ENCODE measurements at places on chromosomes 6 and 20.

DNA sequence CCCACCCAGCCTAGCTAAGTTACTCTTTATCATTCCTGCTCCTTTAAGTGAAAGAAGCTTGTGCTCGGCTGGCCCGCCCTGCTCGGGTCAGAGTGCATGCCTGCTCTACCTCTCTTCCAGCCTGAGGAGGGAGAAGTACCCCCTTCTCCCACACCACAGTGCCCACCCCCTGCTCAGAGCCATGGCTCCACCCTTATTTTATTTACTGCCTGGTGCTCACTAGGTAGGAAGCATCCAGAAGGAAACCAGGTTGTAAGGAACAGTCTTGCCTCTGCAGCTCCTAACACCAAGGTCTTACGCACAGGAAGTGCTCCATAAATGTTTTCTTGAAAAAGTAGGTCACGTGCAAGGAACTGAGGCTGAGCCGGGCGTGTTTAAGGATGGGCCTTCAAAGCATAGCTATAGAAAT, 105.7 kb upstream of the SNX9 start:
- no peak for DNase-seq

GRCh38 chr6:3151691-3152090, 5.7 kb downstream of the TUBB2A start:
- DNase-seq = no peak

DNA sequence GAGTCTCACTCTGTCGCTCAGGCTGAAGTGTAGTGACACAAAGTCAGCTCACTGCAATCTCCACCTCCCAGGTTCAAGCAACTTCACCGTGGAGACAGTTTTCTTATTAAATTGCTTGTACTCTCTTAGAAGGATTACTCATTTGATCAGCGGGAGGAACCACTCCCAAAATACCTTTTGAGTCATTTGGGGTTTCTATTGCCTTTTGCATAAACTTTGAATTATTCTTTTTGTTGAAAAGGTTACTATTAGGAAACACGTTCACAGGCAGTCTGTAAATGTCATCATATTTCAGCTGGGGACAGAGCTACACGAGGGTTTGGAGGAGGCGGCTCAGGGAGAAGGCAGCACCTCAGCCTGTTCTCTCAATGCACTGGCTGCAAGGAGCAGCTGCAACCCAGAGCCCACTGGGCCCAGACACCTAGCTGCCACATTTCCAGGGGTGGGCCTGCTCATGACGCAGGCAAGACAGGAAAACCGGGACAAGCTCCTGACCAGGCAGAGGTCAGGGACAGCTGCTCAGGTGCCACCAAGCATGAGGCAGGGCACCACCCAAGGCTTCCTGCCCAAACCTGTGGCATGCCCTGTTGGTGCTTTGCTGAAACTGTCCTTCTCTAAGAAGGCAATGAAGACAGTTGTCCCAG, 205.9 kb downstream of the BMP7 start:
- DNase-seq = no peak

DNA sequence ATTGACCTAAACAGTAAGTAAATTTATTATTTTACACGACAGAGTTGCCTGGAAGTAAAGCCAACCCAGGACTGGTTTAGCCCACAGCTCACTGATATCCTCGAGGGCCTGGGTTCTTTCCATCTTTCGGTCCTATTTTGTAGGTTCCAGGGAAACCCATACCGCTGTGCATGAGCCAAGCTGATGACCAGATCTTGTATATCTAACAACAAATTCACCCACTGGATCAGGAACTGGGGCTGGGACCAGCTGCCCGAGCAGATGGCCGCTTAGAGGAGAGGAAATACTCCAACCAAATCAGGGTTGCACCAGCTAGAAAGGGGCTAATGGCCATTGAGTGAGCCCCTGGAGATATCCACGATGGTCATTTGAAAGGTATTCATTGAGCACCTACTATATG, 139.2 kb downstream of the BACH2 start:
- no peak for DNase-seq

GRCh38 chr6:161418463-161418945, 144.6 kb upstream of the AGPAT4 start:
- DNase-seq = peak; percentile 59

Data from AG04449 (cell line).